Amygdala (tissue), 56 donors: ENCODE measurements at places on chromosomes 2 and 18.

DNA sequence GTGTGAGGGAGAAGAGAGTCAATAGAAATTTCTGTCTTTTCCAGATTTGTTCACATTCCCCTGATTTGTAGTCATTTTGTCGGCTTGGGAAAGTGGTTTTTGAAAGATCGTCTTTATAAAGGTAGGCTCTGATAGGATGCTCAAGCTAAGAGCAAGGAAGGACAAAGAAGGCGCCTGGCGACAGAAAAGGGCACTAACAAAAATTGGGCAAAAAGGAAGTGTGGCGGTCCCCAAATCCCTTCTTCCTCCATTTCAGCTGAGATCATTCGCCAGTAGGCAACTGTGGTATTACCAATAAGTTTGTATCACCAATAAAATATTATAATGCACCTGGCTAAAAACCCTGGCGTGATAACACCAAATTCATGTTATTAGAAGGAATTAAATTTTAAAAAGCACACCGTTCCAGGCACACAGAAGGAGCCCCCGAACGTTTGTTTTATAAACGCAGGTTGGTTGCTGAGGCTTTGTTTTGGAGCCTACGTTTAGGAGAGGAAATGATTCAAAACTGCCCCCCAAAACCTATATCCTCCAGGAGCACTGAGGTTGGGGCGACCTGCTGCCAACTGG lies 756 bp upstream of the PTPN4 start:
- DNase-seq, result no peak

DNA sequence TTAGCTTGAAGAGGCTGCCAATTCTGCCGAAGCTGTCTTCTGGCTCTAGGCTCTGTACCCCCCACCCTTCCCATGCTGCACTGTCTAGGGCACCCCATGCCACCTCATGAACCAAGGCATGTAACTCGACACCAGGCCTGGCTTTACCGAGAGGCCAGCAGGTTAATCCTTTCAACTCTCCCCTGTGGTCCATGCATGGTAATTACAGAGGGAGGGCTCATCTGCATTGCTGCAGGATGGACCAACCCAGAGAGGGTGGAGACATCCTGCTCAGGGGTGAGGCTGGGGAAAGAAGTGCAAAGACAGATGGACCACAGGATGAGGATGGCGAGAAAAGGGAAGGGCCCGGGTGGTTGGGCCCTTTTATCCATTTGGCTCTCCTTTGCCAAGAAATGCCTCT lies 65.8 kb downstream of the KCTD1 start:
- DNase-seq, result no peak

- no peak for DNase-seq
Measured at GRCh38 chr2:57497489-57498096, 549.0 kb upstream of the VRK2 start.

- DNase-seq, result no peak
Measured at GRCh38 chr2:220393711-220394110, 766.3 kb downstream of the SLC4A3 start.

DNA sequence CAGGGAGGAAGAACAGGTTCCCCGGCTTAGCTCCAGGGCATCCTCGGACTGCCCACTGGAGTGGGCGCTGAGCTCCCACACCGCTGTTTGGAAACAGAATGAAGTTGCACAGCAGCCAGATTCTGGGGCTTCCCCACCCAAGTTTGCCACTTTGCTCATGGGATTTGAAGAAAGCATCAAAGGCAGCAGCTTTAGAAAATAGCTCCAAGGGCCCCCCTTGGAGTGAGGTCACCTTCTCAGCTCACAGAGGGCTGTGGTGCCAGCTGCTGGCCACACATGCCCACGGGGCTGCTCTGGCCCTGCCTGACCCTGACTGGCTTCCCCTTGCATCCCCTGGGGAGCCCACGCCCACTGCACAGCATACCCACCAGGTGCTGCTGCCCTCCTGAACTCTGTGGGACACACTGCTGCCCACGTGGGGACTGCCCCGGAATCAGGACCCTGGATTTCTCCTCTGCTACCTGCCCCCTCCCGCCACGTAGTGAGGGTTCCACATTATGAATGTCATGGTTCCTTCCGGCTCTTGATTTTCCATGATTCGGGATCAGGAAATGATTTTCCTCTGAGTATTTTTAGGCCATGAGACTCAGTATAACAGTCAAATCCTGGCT lies 70.3 kb downstream of the TGOLN2 start:
- no peak for DNase-seq

- DNase-seq, result no peak
Measured at GRCh38 chr2:104900608-104901007, 46.7 kb downstream of the POU3F3 start.

- DNase-seq, result no peak
Measured at GRCh38 chr2:38438133-38438882, 61.2 kb upstream of the ATL2 start.

- no peak for DNase-seq
Measured at GRCh38 chr2:27885234-27885633, 5.0 kb downstream of the RBKS start.

DNA sequence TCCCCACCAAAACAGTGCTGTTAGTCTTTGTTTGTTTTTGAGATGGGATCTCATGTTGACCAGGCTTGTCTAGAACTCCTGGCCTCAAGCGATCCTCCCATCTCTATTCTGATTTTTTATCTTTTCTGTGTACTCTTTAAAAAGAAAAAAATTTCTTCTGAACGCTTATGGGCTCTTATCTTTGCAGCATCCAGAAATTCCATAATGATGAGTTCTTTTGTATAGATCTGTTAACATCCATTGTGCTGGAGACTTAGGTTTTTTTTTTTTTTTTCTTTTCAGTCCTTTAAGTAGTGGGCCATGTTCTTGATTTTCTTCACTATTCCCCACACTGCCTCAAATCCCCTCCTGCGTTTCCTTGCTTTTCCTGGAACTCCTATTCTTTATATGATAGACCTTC lies 31.0 kb downstream of the RBBP8 start:
- DNase-seq, result no peak

DNA sequence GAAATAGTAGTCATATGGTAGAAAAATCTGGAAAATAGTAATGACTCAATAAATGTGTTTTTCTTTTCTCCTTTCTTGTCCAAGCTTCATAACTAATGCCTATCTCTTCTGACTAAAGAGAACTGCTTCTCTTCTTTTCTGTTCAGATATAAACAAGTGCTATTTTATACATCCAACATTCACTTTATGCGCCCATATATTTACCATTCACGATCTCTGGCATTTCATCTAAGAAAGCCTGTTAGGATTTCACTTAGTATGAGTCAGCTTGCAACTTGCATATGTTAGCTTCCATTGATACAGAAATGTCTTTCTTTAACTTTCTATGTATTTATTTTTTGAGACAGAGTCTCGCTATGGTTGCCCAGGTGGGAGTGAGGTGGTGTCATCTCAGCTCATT lies 224.9 kb downstream of the VAPA start:
- DNase-seq, result no peak

GRCh38 chr18:44811572-44812125 lies 131.0 kb downstream of the SETBP1 start:
- DNase-seq, result no peak
